ENCODE measurements at places on chromosomes 6 and 20. TPM values are rescaled to one million over a fixed set of nuclear protein-coding genes. Genes with fewer than 3 reads are reported as not detected.

The KCNB1 gene
- polyA plus RNA-seq = 0.47 TPM

The CLDN20 gene
- 0.38 TPM for polyA plus RNA-seq

The EDN1 gene
- polyA plus RNA-seq = 3.9 TPM

The COL9A1 gene
- 28.6 TPM for polyA plus RNA-seq

The MCHR2 gene
- not detected for polyA plus RNA-seq

The HLA-DOB gene
- polyA plus RNA-seq = 0.17 TPM

The ANKRD66 gene
- not detected for polyA plus RNA-seq

The COL11A2 gene
- 4.1 TPM for polyA plus RNA-seq

The HUS1B gene
- not detected for polyA plus RNA-seq

The HSPA1L gene
- polyA plus RNA-seq = 4.0 TPM

The EIF2S2 gene
- 54.3 TPM for polyA plus RNA-seq

The SAMD5 gene
- polyA plus RNA-seq = 18.4 TPM

The UNC5CL gene
- polyA plus RNA-seq = 10.8 TPM

The MSH5 gene
- polyA plus RNA-seq = 47.1 TPM

The TPX2 gene
- 45.4 TPM for polyA plus RNA-seq

The OOEP gene
- polyA plus RNA-seq = 0.37 TPM

The ALDH8A1 gene
- 32.2 TPM for polyA plus RNA-seq

The RIPOR2 gene
- polyA plus RNA-seq = 8.8 TPM

The NELFE gene
- 91.4 TPM for polyA plus RNA-seq

The HDGFL1 gene
- polyA plus RNA-seq = not detected
